ENCODE measurements at places on chromosomes 1 and 21.

DNA sequence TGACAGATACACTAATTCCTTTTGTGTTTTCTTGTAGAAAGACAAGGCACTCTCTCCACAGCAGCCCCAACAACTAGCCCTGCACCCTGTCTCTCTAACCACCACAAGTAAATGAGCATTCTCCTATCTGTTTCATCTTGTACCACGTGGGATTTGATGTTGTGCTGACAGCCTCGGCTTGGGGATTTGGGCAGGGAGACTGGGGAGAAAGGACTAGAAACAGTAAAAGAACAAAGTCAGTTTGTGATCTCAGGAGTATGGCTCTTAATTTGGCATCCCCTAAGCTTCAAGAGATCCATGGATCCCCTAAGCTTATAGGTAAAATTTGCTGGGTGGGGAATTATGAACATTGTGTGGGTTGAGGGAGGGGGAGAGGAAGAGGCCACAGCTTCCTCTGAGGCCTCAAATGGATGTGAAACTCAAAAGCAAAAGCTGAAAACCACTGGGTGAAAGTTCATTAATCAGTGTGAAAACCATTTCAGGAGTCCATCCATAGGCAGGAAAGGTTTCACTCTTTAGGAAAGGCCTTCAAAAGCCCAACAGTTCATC is 3.1 kb downstream of the C1orf162 start:
- DNase-seq: no peak

- DNase-seq: no peak
Observed at GRCh38 chr1:71835442-71835813, 446.9 kb downstream of the NEGR1 start.

GRCh38 chr21:25387665-25388064 is 219.6 kb downstream of the MRPL39 start:
- DNase-seq: no peak

DNA sequence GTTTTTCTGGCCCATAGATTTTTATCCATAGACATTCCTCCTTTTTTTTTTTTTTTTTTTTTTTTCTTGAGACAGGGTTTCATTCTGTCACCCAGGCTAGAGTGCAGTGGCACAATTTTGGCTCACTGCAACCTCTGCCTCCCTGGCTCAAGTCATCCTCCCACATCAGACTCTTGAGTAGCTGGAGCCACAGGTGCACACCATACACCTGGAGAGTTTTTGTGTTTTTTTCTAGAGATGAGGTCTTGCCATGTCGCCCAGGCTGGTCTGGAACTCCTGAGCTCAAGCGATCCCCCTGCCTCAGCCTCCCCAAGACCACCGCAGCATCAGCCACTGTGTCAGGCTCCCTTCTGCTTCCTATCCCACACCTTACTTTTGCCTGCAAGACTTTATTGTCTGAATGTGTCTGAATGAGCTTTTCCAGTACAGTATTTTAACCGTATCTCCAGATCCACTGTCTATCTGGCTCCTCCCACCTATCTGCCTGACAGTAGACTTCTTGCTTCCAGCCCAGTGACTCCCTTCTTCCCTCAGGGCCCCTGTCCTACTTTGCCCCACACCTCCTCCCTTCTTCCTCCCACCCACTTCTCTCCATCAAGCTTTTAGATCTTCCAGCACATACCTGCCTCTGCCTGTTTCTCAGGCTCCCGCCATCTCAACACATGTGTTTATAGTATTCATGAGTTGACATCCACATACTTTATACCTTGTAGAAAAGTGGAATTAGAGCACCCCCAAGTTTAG is 6.1 kb downstream of the C1orf21 start:
- no peak for DNase-seq

DNA sequence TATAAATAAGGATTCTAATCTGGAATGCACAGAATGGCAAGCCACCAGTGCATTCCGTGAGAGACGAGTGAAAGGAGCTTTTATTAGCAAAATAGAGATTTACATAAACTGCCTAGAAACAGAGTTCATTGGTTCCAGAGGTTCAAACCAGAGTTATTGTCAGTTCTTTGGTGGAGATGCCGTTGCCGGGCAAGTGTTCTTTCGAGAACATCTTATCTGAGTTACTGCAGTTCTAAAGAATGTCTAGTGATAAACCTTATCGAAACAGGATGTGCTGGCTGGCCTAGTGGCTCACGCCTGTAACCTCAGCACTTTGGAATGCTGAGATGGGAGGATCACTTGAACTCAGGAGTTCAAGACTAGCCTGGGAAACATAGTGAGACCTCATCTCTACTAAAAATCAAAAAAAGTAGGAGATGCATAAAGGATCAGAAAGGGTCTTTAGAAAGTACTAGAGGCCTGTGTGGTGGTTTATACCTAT is 19.9 kb upstream of the EVI5 start:
- DNase-seq: no peak

Measured in NCI-H524 treated with DMSO at 0.1 percent for 48 hours (cell line).